ENCODE measurements at places on chromosomes 3 and 15. TPM values are rescaled to one million over a fixed set of nuclear protein-coding genes. Genes with fewer than 3 reads are reported as not detected.

DNA sequence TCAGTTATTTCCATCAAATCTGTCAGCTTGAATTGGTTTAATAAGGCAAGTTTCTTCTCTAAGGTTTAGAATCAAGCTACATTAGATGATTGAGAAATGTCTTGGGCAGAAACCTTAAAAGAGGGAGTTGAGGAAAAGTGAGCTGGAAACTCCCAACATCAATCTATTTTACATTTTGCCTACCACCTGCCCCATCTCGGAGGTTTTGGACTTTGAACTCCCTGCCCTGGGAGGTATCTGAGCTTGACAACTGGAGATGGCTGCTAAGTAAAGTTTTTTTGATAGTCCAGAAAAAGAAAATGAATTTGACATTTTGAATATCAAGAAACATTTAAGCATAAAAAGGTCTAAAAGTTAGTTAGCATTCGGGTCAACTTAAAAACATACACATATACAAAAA, 234.2 kb downstream of the NFKBIZ start:
- no peak for DNase-seq

Gene MINDY4B
- total RNA-seq = not detected

Gene NEK4
- 16.9 TPM for total RNA-seq

Gene GOLGA8M
- total RNA-seq = 2.5 TPM

DNA sequence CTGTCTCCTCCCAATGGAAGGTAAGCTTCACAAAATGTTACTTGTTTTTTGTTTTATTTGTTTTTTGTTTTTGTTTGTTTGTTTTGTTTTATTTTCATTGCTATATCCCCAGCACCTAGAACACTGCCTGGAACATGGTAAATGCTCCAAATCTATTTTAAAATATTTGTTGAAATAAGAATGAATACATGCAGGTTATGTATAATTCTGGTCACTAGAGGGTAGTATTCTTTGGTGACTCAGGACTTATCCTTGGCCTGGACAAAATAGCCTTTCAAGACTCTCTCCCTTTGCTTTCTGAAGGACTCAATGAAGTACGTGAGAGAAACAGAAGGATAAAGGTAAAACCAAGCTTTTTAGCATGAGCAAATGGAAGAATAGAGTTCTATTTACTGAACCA, 46.9 kb upstream of the PPP2R3A start:
- no peak for DNase-seq

Gene SH2D7
- total RNA-seq = not detected

Gene FEZF2
- total RNA-seq = not detected

DNA sequence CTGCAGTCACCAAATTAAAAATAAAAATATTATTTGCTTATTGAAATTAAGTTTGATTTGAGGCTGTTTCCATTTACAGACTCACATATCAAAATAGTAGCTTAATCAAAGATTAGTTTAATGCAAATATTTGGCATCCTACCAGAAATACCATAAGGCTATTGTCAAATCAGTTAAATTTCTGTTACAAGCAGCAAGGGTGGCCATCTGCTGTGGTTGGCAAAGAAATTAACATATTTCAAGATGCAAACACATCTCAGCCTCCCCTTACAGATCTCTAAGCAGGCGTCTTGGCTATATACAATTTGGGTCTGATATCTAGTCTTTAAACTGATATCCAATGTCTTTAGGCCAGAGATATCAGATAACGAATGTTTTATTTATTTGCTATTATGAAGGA, 83.2 kb upstream of the NEDD4 start:
- no peak for DNase-seq

Gene THBS1
- 43.9 TPM for total RNA-seq

Gene GNAT1
- not detected for total RNA-seq

Gene LRTM1
- not detected for total RNA-seq

Gene HRG
- not detected for total RNA-seq

Data from left cardiac atrium (tissue), 4 donors.